ENCODE measurements at places on chromosomes 3 and 15.
A peak's percentile ranks its signal among the peaks of the same experiment; 100 is the strongest.

- H3K4me3 ChIP-seq, result no peak overlapping the region
- peaks cover 3% of the 10 kb centered on the region for H3K27me3 ChIP-seq
- DNase-seq, result no peak
- H3K36me3 ChIP-seq, result no peaks in the 10 kb centered on the region
- peaks cover 5% of the 10 kb centered on the region for H3K4me1 ChIP-seq
These were observed 318.0 kb downstream of the FGF12 start for GRCh38 chr3:192409201-192409837.

DNA sequence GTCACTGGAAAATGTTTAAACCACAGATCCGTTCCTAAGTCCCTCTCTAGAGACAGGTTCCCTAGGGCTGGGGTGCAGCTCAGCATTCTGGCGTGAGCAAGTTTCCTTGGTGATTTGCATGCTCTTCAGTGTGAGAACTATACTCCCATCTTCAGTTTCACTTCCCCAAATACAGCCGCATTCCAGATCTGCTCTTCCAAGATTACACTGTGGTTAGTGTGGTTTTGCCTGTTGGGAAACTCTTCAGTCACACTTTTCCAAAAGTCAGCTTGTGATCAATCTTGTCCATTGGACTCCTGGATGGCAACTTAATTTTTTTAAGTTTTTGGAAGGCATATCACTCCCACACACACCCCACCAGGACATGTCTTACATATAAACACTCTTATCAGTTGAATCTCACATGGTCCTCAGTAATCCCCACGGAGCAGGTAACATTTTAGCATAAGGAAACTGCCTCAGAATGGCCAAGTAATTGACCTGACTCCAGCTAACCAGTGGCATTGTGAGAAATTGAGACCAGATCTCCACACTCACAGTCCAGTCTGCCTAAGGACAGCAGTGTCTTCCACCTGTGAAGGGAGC lies 33.5 kb upstream of the PTPN23 start:
- H3K36me3 ChIP-seq, result peaks cover 24% of the 10 kb centered on the region
- DNase-seq, result no peak

GRCh38 chr3:19104459-19104858 lies 43.9 kb upstream of the KCNH8 start:
- H3K4me1 ChIP-seq, result no peaks in the 10 kb centered on the region
- no peaks in the 10 kb centered on the region for H3K36me3 ChIP-seq
- H3K27ac ChIP-seq, result no peak overlapping the region
- H3K27me3 ChIP-seq, result no peaks in the 10 kb centered on the region

DNA sequence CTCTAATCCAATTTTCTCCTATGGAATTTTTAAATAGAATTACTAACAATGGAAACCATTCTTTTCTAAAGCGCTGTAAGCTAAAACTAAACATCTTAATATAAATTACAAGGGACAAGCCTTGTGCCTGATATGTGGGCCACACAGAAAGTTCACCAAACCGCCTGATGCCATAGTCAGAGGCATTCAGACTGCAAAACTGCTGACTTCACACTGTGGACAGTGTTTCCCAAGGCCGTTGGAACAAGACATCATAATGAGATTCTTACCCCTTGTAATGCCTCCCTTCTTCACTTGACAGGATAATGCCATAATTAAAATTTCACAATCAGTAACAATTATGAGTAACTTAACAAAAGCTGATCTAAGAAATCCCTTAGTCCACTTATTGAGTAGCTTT lies 14.9 kb downstream of the SH3GL3 start:
- no peak for DNase-seq
- no peaks in the 10 kb centered on the region for H3K4me1 ChIP-seq
- no peaks in the 10 kb centered on the region for H3K36me3 ChIP-seq
- H3K27me3 ChIP-seq, result no peaks in the 10 kb centered on the region
- H3K4me3 ChIP-seq, result no peak overlapping the region

DNA sequence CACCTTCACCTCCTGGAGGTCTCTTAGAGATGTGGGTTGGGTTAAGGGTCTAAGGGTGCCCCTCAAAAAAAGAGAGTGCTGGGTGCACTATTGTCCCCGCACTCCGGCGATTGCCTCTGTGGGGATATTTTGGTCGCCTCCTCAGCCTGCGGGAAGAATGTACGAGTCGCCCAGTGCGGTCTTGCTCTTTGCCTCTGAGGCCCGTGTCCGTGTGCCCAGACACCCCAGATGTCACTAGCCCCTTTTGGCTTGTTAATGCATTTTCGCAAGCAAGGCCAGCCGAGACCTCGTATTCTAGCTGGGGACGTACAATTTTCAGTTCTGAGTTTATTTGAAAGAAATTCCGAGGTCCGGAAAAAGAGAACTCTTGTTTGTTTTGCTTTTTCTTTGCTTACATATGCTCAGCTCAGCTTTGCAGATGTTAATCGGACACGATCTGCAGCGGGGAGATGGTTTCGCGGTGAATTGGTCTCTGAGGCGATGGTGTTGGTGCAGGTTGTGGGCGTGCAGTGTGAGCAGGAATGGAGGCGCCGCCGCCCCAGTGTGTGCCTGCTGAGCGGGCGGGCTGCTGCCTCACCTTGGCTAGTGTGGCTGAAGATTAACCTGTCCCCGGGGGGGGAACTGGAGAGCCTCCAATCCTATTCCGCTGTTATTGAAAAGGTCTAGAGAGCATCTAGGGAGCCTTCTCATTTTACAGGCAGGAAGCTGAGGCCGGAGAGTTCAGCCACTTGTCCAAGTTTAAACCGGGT lies 1.4 kb downstream of the ST6GAL1 start:
- peaks cover 24% of the 10 kb centered on the region for H3K36me3 ChIP-seq
- H3K27ac ChIP-seq, result peak overlapping the region; percentile 92
- H3K4me1 ChIP-seq, result peaks cover 37% of the 10 kb centered on the region
- H3K27me3 ChIP-seq, result no peaks in the 10 kb centered on the region
- DNase-seq, result peak; percentile 72
- H3K4me3 ChIP-seq, result peak overlapping the region; percentile 79

- H3K36me3 ChIP-seq, result no peaks in the 10 kb centered on the region
- H3K27ac ChIP-seq, result no peak overlapping the region
- H3K4me1 ChIP-seq, result no peaks in the 10 kb centered on the region
- no peak overlapping the region for H3K4me3 ChIP-seq
These were observed 25.1 kb downstream of the SLC2A2 start for GRCh38 chr3:171001250-171001893.

DNA sequence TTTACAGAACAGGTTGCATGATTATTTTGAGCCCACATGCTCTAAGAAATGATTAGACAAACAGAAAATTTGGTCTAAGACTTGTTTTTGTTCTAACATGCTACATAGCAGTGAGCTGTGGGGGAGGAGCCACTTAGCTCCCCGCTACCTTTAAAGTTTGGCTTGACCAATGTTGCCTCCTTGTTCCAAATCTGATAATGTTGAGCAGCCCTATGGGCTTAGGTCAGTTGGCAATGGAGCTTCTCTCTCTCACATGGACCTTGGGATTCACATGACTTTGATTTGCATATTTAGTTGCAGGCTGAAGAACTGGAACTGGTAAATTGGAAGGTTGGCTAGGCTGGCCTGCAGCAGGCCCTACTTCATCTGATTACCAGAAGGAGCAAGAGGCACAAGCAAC lies 116.4 kb downstream of the EBLN2 start:
- no peaks in the 10 kb centered on the region for H3K4me1 ChIP-seq
- H3K36me3 ChIP-seq, result no peaks in the 10 kb centered on the region
- DNase-seq, result no peak
- H3K27me3 ChIP-seq, result no peaks in the 10 kb centered on the region

GRCh38 chr3:4458961-4459360 lies 8.1 kb downstream of the SUMF1 start:
- H3K27ac ChIP-seq, result no peak overlapping the region
- no peaks in the 10 kb centered on the region for H3K27me3 ChIP-seq
- no peaks in the 10 kb centered on the region for H3K4me1 ChIP-seq

DNA sequence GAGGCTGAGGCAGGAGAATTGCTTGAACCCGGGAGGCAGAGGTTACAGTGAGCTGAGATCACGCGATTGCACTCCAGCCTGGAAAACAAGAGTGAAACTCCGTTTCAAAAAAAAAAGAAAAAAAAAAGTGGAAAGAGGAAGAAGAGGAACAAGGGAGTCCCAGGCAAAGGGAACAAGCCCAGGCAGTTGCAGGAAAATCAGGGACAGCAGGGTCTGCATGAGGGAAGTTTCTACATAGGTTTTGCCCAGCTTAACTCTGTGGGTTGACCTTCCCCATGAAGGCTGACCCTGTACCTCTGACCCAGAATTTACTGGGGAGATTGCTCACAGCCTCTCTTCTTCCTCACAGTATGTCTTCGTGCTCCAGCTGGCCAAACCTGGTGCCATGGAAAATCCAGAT lies 12.3 kb downstream of the RBP1 start:
- no peaks in the 10 kb centered on the region for H3K27me3 ChIP-seq
- DNase-seq, result no peak
- H3K4me3 ChIP-seq, result no peak overlapping the region

- H3K36me3 ChIP-seq, result no peaks in the 10 kb centered on the region
- H3K4me3 ChIP-seq, result no peak overlapping the region
- no peak for DNase-seq
- H3K4me1 ChIP-seq, result no peaks in the 10 kb centered on the region
- no peak overlapping the region for H3K27ac ChIP-seq
- no peaks in the 10 kb centered on the region for H3K27me3 ChIP-seq
These were observed 333.0 kb upstream of the SEMA6D start for GRCh38 chr15:47384341-47384740.

DNA sequence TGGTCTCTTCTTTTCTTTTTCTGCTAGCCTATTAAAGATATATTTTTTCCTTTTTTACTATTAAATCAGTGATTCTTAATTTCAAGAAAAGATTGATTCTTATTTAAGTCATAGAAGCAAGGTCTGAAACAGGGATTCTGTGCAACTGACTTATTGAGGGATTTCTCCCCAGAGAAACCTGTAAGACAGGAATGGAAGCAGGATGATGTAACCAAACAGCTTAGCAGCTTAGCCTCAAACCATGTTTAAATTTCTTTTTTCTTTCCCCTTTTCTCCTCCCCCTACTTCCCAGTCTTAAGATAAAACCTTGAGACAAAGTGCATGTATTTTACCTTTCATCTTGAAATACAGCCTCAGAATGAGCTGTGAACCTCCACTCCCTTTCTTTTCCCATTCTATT lies 322.8 kb downstream of the NEK10 start:
- no peak for DNase-seq
- no peak overlapping the region for H3K4me3 ChIP-seq
- H3K27ac ChIP-seq, result no peak overlapping the region
- H3K4me1 ChIP-seq, result no peaks in the 10 kb centered on the region
- no peaks in the 10 kb centered on the region for H3K27me3 ChIP-seq
- H3K36me3 ChIP-seq, result no peaks in the 10 kb centered on the region

DNA sequence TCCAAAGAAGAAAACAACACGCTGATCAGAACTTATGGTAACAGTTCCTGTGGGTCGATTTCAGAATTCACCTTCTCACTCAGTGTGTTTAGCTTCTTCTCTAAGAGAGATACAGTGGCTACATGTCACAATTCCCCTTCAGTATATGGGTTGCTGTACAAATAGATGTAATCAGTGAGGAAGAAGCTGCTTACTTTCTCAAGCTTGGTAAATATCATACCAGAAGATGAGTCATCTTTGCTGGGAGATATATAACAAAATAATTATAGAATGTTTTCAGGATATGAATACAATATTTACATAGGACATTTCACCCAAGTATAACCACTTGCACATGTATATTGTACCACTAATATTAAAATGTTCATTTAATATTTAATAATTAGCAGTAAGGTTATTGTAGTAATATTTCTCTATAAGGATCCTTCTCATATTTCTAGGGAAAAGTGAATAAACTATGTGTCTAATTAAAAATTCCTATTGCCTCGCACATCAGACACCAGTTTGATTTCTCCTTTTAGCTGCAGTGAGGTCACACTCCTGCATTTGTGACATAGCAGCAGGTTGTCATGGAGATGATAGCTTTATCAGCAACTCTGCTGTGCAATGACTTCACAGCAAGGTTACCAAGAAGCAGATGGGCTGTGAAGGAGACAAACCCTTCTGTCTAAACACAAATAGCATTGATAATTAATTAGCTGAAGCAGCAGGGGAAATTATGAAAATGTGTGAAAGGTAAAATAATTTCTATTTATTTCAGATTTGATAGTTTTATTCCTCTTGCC lies 211.4 kb downstream of the TUSC7 start:
- no peaks in the 10 kb centered on the region for H3K36me3 ChIP-seq
- no peak for DNase-seq
- H3K4me1 ChIP-seq, result no peaks in the 10 kb centered on the region
- H3K4me3 ChIP-seq, result no peak overlapping the region

GRCh38 chr15:88654430-88655102 lies 15.8 kb downstream of the ISG20 start:
- H3K4me3 ChIP-seq, result no peak overlapping the region
- peaks cover 56% of the 10 kb centered on the region for H3K4me1 ChIP-seq
- H3K27me3 ChIP-seq, result no peaks in the 10 kb centered on the region
- peaks cover 29% of the 10 kb centered on the region for H3K36me3 ChIP-seq
- DNase-seq, result no peak
- H3K27ac ChIP-seq, result no peak overlapping the region

GRCh38 chr3:61111825-61112224 lies 139.4 kb downstream of the FHIT start:
- no peak for DNase-seq
- H3K36me3 ChIP-seq, result no peaks in the 10 kb centered on the region
- H3K4me1 ChIP-seq, result no peaks in the 10 kb centered on the region
- H3K27ac ChIP-seq, result no peak overlapping the region
- no peak overlapping the region for H3K4me3 ChIP-seq

- no peak overlapping the region for H3K4me3 ChIP-seq
- no peak overlapping the region for H3K27ac ChIP-seq
- DNase-seq, result no peak
- no peaks in the 10 kb centered on the region for H3K27me3 ChIP-seq
These were observed 256.5 kb upstream of the NECTIN3 start for GRCh38 chr3:110815008-110815583.

DNA sequence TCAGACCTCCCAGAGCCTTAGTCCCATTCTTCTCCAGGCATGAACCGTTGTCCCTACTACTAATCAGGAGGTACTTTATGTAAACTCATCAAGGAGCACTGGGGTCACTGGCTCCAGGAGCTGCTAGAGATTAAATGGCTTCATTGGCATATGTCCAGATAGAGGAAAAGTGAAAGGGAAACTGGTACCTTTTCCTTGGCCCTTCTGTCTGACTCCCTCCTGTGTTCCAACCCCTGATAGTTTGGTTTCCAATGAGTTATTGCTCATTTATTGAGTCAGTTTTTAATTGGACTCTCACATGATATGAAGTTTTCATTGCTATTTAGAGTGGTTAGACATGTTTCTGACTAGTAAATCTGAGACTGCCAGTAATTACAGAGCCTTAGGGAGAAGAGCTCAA lies 130.5 kb upstream of the BFSP2 start:
- no peak overlapping the region for H3K4me3 ChIP-seq
- no peaks in the 10 kb centered on the region for H3K4me1 ChIP-seq
- no peaks in the 10 kb centered on the region for H3K36me3 ChIP-seq
- DNase-seq, result no peak
- no peak overlapping the region for H3K27ac ChIP-seq

GRCh38 chr3:50447290-50447840 lies 56.1 kb downstream of the CACNA2D2 start:
- no peaks in the 10 kb centered on the region for H3K36me3 ChIP-seq
- H3K4me1 ChIP-seq, result peaks cover 82% of the 10 kb centered on the region
- H3K27ac ChIP-seq, result no peak overlapping the region
- DNase-seq, result no peak

- no peak for DNase-seq
- no peak overlapping the region for H3K27ac ChIP-seq
- H3K36me3 ChIP-seq, result no peaks in the 10 kb centered on the region
- H3K27me3 ChIP-seq, result peaks cover 6% of the 10 kb centered on the region
- H3K4me1 ChIP-seq, result peaks cover 3% of the 10 kb centered on the region
- H3K4me3 ChIP-seq, result no peak overlapping the region
These were observed 152.4 kb upstream of the FRMD4B start for GRCh38 chr3:69538281-69538680.

GRCh38 chr3:58666683-58667082 lies at the start of gene FAM3D:
Gene FAM3D, minus strand, starts transcription at chr3:58666774. Its CDS starts 11,211 bp downstream, at chr3:58655563.
- no peaks in the 10 kb centered on the region for H3K4me1 ChIP-seq
- no peak within 1 kb of the TSS for H3K27ac ChIP-seq
- no peak for DNase-seq

All from natural killer cell (primary cell).